ENCODE measurements at places on chromosomes 16 and 17.

DNA sequence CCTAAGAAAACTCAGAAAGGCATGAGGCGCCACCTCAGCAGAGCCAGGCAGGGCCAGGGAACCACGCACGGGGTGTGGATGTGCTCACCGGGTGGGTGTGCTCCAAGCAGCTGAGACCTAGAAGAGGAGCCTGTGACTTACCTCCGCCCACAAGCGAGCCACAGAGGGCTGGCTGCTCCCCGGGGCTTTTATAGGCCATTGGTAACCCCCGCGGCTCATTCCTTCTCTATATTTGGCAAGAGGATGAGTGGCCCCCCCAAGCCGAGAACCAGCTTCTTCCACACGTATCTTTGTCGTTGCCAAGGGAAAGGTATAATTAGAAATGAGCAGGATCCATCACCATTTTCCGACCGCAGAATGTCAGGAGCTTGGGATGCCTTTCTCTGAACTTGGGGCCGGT, at the start of gene MYH3:
Gene MYH3 (minus strand): TSS at position 162 of the 400 bp plus-strand sequence. CDS start 2,245 bp downstream, outside the sequence.
- DNase-seq, result no peak

- no peak for DNase-seq
Measured at GRCh38 chr17:60960398-60961065, 282.9 kb downstream of the BCAS3 start.

DNA sequence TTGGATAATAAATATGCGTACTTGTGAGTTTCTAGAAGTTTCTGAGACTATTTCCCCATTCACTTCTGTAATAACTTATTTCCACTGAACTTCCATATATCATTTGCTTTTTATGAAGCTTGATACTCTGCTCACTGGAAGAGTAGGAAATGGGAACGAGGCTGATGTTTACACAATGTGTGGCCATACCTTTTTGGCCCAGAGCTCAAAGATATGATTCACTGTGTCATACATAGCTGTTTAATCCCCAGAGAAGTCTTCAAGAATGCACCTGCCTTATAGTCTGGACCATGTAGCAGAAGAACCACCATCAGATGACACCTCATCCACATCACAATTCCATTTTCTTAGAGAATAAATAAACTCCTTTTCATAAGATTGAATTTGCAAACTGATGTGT, 40.3 kb upstream of the TEKT3 start:
- DNase-seq, result no peak

DNA sequence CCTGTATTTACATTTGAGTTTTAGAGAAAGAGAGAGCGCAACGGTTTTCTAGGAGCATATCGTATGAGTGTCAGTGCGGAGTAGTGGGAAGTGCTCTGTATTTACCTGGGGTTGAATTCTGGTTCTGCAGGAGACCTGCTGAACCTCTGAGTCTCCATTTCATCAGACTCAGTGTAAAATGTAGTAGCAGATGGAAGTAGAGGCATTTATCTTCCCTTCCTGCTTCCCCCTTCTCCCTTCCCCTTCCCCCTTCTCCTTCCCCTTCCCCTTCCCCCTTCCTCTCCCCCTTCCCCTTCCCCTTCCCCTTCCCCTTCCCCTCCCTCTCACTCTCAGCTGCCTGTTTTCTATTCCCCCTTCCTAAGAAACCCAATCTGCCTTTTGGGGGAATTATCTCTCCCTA, 426.9 kb downstream of the NPIPA7 start:
- DNase-seq, result no peak

DNA sequence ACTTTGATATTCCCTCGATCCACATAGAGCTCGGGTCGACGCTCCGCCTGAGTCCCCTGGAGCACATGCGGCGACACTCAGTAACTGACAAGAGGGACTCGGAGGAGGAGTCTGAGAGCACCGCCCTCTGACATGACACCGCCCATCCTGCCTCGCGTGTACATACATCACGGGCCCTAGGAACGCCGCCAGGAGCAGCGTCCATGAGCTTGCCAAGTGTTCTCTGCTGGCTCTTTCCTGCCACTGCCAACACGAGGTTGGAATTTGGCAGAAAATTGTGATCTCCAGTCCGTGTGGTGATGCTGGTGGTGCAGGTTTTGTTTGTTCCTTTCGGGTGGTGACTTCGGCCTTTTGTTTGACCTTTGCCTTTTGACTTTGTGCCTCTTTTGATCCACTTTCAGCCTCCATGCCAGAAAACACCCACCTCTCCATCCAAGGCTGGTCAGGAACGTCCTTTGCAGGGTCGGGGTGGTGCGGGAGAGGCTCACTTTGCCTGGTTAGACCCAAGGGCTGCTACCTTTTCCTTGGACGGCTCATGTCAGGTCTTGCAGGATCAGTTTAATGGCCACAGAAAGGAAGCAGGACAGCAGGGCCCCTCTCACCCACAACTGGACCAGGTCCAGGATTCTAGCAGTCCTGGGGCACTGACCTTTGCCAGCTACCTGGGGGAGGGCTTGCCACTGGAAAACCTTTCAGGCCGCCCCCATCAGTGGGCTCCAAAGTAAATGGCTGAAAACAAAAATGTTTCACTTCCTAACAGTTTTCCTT, 27.6 kb downstream of the ELAC2 start:
- DNase-seq, result no peak

DNA sequence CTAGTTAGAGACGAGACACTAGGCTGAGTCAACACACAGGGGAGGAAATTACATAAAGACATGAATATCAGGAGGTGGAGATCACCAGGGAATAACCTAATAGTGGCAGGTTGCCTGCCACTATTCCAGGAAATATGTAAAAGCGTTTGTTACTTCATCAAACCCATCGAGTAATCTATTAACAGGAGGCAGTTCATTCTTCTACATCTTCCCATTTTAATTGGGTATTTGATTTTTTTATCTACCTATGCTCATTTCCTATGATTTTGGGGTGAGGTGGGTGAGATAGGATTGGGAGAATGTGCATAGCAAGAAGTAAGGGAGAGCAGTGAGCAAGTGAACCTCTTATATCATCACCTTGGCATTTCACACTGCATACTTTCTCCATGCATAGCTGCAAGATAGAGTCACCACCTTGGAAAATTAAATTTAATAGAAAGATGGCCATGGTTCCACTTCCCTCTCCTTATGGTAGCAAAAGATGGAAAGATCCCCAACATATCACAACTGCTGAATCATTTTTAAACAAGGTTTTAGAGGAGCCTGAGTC, 312.2 kb downstream of the TMEM114 start:
- DNase-seq, result no peak

GRCh38 chr16:29993903-29994599, 1.4 kb downstream of the HIRIP3 start:
- no peak for DNase-seq

DNA sequence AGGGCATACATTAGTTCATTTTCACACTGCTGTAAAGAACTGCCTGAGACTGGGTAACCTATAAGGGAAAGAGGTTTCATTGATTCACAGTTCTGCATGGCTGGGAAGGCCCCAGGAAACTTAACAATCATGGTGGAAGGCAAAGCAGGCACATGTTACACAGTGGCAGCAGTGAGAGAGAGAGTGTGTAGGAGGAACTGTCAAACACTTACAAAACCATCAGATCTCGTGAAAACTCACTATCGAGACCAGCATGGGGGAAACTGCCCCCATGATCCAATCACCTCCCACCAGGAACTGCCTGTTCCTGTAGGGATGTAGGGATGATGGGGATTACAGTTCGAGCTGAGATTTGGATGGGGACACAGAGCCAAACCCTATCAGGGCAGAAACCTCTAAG, 17.2 kb downstream of the NUBP1 start:
- no peak for DNase-seq

DNA sequence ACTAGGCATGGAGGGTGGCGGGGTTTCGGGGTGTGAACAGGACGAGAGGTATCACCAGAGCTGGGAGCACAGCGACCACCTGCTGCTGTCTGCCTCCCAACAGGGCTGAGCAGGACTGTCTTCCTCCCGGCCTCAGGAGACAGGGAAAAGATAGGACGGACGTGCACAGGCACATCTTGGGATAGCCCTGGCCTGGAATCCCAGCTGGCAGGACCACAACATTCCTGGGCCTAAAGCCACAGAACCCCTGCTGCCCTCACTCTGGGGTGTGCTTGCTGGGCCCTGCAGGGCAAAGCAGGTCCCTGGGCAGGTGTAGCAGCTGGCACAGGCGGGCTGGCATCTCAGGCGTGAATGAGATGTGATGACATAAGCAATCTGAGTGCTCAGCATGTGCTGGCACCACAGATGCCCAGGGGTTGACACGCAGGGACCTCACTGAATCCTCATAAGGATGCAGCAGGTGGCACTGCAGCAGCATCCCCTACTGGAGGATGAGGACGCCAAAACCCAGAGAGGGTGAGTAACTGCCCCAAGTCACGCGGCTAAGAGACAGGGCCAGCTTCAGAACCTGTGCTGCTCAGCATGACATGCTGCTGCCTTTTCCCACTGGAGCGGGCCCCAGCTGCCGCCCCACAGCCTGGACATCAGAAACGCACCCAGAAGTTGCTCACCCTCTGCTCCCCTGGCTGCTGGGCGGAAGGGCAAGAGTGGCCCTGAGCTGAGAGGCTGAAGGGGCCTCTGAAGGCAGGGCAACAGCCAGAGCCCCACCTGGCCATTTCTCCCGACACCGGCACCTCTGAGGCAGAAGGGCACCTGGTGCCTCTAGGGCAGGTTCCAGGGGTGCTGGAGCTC, 7.1 kb downstream of the CORO7 start:
- DNase-seq, result no peak

DNA sequence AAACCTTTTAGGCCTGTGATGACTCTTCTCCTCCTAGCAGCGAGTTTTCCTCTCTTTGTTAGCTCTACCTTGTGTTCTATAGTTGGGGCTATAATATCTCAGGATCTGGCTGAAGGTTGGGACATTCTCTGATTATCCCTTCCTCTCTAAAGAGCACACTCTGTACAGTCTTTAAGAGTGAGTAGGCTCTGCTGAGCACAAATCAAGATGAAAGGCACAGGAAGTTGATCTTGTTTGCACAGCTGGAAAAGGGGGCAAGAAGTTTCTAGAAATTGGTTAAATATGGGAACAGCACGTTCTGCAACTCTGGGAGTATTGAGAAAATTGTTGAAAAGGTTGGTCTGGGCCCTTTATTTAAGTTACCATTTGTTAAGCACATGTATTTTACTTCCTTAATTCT, 240.9 kb downstream of the CDH11 start:
- no peak for DNase-seq

DNA sequence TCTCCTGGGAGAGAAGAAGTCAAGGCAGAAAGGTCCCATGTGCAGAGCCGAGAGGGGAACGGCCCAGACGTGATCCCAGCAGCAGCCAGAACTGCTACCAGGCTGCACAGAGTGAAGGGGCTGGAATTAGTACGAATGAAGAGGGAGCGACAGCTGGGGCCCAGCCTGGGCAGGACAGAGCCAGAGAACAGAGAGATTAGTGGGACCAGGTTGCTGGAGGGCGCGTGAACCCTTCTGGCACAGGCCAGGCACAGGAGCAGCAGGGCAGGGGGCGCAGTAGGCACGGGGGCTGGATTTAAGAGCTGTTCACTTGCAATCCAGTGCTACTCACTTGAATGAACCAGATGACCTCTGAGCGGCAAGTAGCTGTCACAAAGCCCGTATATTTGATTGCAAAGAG, 66.9 kb downstream of the PLXDC1 start:
- DNase-seq, result no peak

GRCh38 chr17:72865954-72866353, 226.5 kb downstream of the SLC39A11 start:
- no peak for DNase-seq

DNA sequence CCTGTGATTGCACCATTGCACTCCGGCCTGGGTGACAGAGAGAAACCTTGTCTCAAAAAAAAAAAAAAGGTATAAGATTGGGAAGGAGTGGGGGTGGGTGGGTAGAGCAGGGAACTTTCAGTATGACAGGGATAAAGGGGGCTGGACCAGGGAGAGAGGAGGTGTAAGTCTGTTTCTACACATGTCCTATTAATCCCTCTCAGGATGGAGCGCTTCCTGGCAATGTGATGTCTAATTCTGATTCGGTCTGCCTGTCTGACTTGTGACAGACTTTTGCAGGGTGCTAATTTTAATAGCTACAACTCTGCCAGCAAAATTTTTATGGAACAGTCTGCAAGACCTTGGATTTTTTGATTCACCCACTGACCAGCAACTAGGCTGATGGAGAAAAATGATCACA, 53.8 kb upstream of the SLC25A19 start:
- no peak for DNase-seq

DNA sequence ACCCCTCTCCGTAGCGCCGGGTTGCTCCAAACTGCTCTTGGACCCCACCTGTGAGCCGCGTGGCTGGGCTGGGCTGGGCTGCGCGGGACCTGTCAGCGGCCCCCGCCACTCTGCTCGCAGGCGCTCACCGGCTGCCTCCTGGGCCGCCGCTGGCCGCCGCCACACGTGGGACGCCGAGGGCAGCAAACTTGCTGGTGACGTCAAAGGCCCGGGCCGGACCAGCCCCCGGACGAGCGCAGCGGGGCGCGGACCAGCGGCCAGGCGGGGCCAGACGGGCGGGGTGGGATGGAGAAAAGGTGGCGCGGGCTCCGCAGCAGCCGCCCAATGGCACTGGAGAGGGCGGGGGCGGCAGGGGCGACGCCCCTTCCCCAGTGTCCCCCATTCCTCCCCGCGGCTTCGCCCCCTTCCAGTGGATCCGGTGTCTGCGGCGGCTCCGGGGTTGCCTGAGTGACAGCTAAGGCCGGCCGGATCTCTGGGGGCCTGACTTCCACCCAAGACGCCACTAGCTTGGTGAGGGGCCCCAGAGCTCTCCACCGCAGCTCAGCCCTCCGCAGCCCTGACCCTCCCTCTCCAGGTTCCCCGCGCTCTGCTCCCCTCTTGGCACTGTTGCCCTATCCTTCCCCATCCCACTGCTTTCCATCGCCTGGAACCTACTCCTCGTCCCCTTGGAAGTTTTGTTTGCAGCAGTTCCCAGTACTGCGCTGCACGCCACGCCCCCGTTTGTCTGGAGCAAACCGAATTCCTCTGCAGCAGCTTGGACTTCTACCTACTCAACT, at the start of gene HS3ST3A1:
Gene HS3ST3A1 (minus strand): TSS at position 154 of the 776 bp plus-strand sequence. CDS start 800 bp downstream, outside the sequence.
- peak; percentile 62 for DNase-seq

- DNase-seq, result no peak
Measured at GRCh38 chr16:66678337-66678736, 18.2 kb downstream of the CMTM4 start.

DNA sequence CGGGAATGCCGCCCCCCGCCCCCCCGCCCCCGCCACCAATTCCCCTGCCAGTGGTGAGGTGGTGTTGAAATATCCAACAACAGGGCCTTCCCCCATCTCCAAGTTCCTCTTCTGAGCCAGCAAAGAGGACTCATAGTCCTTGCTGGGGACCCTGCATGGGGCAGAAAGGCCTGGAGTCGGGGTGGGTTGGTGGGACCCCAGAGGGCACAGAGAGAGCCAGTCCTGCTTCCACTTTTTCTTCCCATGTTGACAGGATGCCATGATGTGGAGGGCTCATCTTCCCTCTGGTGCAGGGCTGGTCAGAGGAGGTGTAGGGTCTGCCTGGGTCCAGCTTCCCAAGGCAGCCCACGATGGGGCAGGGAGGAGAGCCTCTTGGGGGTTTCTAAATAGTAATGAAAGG, 49.0 kb upstream of the PIK3R6 start:
- DNase-seq, result no peak

DNA sequence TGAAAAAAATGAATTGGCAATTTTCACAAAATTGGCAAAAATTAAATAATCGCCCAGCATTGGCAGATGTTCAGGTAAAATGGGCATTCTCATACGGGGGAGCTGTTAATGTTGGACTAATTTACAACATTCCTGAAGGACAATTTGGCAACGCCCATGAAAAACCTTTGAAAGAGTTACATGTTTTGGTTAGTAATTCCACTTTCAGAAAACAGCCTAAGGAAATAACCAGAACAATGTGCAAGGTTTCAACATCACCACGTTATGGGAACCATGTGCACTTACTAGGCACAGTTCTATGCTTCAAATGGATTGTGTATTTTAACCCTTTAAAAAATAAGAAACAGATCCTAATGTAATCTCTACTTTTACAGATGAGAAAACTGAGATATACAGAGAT, 62.7 kb downstream of the CDYL2 start:
- no peak for DNase-seq

- no peak for DNase-seq
Measured at GRCh38 chr17:7572338-7572587, 7.2 kb upstream of the CD68 start.
